T-helper 17 cell (primary cell): ENCODE measurements at places on chromosomes 12 and 14. TPM values are rescaled to one million over a fixed set of nuclear protein-coding genes. Genes with fewer than 3 reads are reported as not detected.

The MDM1 gene
- total RNA-seq, result 16.3 TPM

DNA sequence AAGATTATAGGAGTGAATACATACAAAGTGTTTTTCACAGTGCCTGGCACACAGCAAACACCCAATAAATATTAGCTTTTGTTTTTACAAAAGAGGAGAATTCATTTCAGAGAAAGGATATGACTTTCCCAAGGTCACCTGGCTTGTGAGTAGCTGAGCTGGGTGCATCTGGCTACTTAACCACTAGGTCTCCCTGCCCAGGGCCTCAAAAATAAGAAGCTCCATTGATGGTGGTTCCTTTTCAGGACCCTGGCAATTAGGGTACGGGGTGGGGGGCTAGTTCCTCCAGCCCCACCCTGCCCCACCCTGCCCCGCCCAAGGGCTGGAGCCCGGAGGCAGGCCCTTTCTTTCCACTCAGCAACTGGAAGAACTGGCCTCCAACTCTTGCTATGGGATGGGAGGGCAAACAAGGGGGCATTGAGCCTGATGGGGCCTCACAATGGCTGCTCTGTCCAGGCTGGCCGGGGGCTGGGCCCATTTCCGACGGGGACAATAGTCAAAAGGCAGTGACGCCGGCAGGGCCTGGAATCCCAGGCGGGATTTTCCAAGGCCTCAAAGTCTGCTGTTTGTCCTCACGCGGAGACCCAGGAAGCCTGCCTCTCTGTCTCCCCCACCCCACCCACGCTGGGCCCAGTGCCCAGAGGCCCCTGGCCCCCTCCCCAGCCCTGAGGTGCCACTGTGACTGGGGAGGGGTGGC is 8.2 kb upstream of the ATG101 start:
- H3K27me3 ChIP-seq, result no peaks in the 10 kb centered on the region
- DNase-seq, result no peak
- H3K4me3 ChIP-seq, result no peak overlapping the region
- H3K4me1 ChIP-seq, result no peaks in the 10 kb centered on the region
- no peaks in the 10 kb centered on the region for H3K36me3 ChIP-seq
- no peak overlapping the region for H3K27ac ChIP-seq

- peaks cover 38% of the 10 kb centered on the region for H3K4me1 ChIP-seq
- no peaks in the 10 kb centered on the region for H3K36me3 ChIP-seq
- H3K27ac ChIP-seq, result peak overlapping the region; percentile 98
These were observed 52.4 kb downstream of the PHLDA1 start for GRCh38 chr12:75979181-75979580.

- DNase-seq, result no peak
- H3K27me3 ChIP-seq, result no peaks in the 10 kb centered on the region
- H3K4me1 ChIP-seq, result peaks cover 30% of the 10 kb centered on the region
- H3K36me3 ChIP-seq, result no peaks in the 10 kb centered on the region
These were observed 702.3 kb downstream of the TMEM121 start for GRCh38 chr14:106228541-106229158.

DNA sequence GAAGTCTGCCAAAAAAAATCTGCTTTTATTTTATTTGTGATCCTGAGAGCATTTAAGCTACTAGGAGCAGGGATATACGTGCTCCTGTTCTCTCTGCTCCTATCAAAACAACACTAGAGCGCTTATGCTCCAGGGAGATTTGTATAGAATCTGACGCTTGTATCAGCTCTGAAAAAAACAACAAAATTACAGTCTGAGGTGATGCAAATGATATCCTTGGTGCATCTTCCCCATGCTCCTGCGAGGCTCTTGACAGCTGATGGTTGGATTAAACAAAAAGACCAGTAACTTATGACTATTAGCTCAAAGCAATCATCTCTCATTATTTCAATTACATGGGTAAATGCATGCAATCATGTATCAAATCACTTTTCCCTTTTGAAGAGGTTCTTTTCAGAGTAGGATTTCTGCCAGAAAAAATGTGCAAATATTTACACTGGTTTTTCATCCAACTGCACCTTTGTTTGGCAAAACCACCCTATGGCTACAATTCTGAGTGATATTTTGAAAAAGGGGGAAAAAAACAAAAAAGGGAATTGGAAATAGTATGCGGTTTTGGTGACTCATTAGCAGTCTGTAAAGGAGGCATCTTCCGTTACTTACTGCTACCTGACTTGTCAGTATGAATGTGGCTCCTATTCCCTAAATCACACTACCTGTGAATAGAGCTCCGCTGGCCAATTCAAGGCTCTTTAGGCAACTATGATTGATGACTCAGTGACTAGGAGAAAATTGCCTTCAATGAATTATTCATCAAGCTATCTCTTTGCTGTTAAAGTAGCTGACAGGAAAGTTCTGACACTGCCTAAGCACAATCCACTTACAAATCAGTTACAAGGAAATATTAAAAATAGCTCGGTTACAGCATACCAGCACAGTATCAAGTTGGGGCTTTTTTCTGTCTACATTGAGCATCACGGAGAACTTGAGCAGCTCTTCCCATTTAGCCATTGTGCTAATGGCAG is 450.0 kb downstream of the FOXG1 start:
- no peak for DNase-seq
- H3K27ac ChIP-seq, result no peak overlapping the region
- no peaks in the 10 kb centered on the region for H3K36me3 ChIP-seq

The DTX3 gene
- 32.8 TPM for total RNA-seq

DNA sequence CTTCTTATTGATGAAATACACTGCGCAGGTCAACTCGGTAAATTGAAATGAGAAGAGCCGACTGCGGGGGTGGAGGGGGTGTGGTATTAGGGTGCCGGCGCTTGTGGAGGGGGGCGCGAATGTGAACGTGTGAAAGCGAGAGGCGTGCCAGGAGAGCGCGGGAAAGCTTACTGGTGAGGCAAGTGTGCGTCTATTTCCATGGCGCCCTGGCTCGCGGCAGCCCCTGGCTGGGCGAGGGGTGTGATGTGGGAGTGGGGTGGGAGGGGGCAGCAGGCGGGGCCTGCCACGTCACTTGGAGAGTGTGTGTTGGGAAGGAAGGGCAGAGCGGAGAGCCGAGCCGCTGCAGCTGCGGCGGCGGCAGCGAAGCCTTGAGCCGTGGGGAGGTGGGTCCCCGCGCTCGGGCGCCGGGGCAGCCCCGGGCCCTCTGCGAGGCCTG is 88.8 kb downstream of the GALNT8 start:
- H3K27ac ChIP-seq, result no peak overlapping the region
- DNase-seq, result no peak
- H3K4me3 ChIP-seq, result peak overlapping the region; percentile 90
- peaks cover 56% of the 10 kb centered on the region for H3K27me3 ChIP-seq
- H3K4me1 ChIP-seq, result peaks cover 40% of the 10 kb centered on the region

DNA sequence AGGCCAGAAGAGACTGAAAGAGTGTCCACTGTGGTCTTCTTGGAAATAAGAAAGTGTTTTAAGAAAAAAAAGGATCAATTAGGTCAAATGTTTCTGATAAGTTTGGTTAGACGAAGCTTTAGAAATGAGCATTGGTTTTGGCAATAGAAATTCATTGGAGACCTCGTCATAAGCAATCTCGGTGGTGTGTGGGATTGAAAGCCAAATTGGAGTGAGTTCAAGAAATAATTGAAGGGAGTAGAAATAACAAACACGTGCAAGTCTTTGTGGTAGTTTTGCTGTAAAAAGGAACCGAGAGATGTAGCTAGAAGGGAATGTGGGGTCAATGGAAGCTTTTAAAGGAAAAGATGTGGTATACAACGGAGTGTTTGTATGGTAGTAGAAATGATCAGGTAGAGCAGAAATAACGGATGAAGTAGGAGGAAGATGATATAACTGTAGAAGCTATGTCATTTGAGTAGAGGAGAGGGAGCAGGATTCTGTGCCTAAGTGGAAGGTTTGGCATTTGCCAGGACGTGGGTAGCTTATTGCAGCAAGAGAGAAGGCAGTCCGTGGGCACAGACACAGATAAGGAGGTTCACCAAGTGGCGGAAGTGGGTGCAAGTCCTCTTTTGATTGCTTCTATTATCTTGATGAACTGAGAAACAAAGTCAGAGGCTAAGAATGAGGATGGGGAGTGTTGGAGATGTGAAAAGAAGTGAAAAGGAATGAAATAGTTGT is 146.2 kb downstream of the DACT1 start:
- no peaks in the 10 kb centered on the region for H3K4me1 ChIP-seq
- H3K27ac ChIP-seq, result no peak overlapping the region
- no peak for DNase-seq
- no peak overlapping the region for H3K4me3 ChIP-seq
- no peaks in the 10 kb centered on the region for H3K36me3 ChIP-seq
- H3K27me3 ChIP-seq, result peaks cover 9% of the 10 kb centered on the region

DNA sequence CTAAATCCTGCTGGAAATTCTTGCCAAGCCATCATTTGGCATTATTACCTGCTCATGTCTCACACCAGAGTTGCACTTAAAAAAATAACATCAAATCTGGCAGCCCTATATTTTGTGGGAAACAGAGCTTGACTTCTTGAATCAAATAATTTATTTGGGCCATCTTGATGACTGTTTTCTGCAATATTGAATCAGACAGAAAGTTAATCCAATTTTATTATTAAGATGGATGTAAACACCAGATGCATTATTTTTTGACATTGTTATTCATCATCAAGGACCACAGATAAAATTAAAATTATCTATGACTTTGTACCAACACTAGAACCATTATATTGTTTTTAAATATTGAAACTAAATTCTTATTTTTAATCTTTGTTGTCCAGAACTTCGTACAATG is 132.9 kb downstream of the PTPRR start:
- H3K27me3 ChIP-seq, result peaks cover 7% of the 10 kb centered on the region
- no peaks in the 10 kb centered on the region for H3K36me3 ChIP-seq
- no peaks in the 10 kb centered on the region for H3K4me1 ChIP-seq

- DNase-seq, result no peak
- no peak overlapping the region for H3K27ac ChIP-seq
- H3K4me3 ChIP-seq, result no peak overlapping the region
- no peaks in the 10 kb centered on the region for H3K36me3 ChIP-seq
These were observed 229.6 kb upstream of the DIO3 start for GRCh38 chr14:101331661-101332169.

The GDF3 gene
- total RNA-seq, result not detected

GRCh38 chr12:10739157-10740118 is 16.3 kb upstream of the YBX3 start:
- no peaks in the 10 kb centered on the region for H3K4me1 ChIP-seq
- H3K27ac ChIP-seq, result no peak overlapping the region
- H3K36me3 ChIP-seq, result no peaks in the 10 kb centered on the region
- H3K4me3 ChIP-seq, result no peak overlapping the region
- peaks cover 22% of the 10 kb centered on the region for H3K27me3 ChIP-seq

DNA sequence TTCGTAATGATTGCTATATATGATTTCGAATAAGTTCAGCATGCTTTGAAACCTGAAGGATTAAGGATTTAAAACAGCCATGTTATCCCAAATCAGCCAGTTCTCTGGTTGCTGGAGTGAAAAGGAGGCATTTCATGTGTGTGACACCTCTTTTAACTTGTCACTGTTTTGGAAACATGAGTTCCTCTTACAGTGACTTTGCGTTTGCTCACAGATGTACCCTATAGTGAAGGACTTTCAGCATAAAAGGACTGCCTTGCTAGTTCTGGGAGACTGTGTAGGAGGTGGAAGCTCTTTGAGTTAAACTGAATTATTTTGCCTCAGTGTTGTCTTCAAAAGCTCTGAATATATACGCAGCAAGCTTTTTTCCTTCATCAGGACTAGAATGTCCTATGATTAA is 7.6 kb downstream of the RNASE11 start:
- H3K4me3 ChIP-seq, result no peak overlapping the region
- H3K4me1 ChIP-seq, result peaks cover 4% of the 10 kb centered on the region
- H3K27ac ChIP-seq, result no peak overlapping the region
- peaks cover 15% of the 10 kb centered on the region for H3K27me3 ChIP-seq

The TESPA1 gene
- 121 TPM for total RNA-seq

DNA sequence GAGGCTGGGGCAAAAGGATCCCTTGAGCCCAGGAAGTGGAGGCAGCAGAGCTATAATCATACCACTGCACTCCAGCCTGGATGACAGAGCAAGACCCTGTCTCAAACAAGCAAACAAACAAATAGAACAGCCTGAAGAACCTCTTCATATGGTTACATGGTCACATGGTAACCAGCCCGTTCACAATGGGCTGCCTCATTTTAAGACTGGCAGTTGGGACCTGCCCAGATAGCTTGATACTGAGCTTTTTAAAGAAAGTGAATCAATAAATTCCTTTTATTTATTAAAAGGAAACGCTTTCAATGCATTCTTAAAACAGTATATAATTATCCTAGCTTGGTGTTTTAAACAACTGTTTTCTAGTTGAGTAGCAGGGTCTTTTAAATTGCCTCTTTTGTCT is 10.5 kb downstream of the MLXIP start:
- peak overlapping the region; percentile 47 for H3K27ac ChIP-seq
- peaks cover 7% of the 10 kb centered on the region for H3K36me3 ChIP-seq
- no peak overlapping the region for H3K4me3 ChIP-seq

DNA sequence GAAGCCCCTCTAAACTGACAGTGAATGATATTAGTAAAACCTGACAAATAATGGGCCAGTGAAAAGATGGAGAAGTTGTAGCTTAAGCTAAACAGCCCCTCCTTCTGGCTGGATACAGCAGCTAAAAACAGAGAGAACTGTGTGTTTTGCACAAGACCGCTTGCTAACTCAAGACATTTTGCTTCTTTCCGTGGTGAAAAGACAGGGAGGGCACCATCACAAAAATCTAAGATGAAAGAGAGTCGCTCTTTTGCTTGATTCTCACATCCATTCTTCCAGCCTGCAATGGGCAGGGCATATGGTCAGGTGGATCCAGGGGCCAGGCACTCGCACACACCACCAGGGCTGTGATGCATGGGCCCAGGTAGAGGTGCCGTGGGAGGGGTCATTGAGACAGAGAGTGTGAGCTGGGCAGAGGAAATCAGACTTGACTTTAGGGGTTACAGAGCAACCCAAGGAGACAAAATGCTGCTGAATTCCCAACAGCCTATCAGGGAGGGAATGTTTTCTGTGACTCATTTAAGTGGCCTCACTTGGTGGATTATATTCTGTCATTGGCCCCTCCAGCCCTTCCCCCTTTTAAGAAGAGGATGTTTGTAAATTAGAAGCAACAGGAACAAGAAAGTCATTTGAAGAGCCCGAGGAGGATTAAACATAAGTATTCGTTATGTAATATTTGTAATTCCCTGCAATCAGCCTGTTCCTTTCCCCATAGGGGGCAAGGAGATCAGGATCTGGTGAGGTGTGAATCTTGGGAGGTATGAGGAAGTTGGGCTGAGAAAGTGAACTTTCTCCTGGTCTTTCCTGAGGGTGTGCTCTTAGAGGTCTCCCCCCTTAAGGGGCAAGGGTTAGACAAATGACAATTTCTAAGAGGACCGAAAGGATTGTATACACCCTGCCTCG is 12.3 kb downstream of the EMP1 start:
- peak overlapping the region; percentile 25 for H3K4me3 ChIP-seq
- H3K27me3 ChIP-seq, result peaks cover 24% of the 10 kb centered on the region
- peaks cover 21% of the 10 kb centered on the region for H3K4me1 ChIP-seq
- H3K27ac ChIP-seq, result peak overlapping the region; percentile 49
- H3K36me3 ChIP-seq, result no peaks in the 10 kb centered on the region

The RAB21 gene
- total RNA-seq, result 58.8 TPM

The PTPRB gene
- not detected for total RNA-seq

The SPIC gene
- not detected for total RNA-seq

- H3K36me3 ChIP-seq, result peaks cover 14% of the 10 kb centered on the region
- H3K4me3 ChIP-seq, result no peak overlapping the region
- no peaks in the 10 kb centered on the region for H3K27me3 ChIP-seq
- no peak for DNase-seq
- peaks cover 22% of the 10 kb centered on the region for H3K4me1 ChIP-seq
- peak overlapping the region; percentile 78 for H3K27ac ChIP-seq
These were observed 51.1 kb downstream of the APAF1 start for GRCh38 chr12:98696036-98696646.
